ENCODE measurements at places on chromosomes 3 and 15.

DNA sequence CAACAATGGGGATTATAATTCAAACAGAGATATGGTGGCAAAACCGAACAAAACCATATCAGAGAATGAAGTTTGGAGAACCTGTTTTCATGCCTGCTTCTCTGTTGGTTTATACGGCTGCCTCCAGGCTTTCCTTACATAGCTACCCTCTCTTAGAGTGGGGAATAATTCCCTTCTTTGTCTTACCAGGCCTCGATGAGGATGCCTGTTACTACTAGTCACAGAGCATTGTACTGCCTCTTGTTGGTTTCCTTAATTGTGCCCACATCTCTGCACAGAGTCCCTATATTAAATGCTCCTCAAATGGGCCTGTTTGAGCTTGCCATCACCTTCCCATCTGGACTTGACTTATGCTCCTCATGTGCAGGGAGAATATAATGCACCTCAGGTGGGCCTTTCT, 92.9 kb downstream of the NCEH1 start:
- DNase-seq, result no peak

- peak; percentile 98 for DNase-seq
Measured at GRCh38 chr3:40847551-40847992, 322.8 kb downstream of the ZNF621 start.

DNA sequence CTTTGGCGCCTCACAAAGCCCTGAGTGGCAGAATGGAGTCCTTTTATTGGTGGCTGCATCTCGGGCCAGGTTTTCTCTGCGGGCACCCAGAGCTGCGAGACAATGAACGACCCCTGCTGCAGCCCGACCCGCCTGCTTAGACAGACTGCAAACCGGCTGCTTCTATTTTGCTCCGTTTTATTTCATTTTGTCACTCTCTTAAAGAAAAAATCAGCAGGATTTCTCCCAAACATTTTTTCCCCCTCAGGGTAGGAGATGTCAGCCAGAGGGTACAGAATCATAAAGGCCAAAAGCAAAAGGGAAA, 64.8 kb downstream of the OXNAD1 start:
- no peak for DNase-seq

GRCh38 chr15:81480645-81481053, 106.6 kb upstream of the TMC3 start:
- peak; percentile 56 for DNase-seq

- DNase-seq, result no peak
Measured at GRCh38 chr15:80703081-80703480, 8.0 kb downstream of the ABHD17C start.

DNA sequence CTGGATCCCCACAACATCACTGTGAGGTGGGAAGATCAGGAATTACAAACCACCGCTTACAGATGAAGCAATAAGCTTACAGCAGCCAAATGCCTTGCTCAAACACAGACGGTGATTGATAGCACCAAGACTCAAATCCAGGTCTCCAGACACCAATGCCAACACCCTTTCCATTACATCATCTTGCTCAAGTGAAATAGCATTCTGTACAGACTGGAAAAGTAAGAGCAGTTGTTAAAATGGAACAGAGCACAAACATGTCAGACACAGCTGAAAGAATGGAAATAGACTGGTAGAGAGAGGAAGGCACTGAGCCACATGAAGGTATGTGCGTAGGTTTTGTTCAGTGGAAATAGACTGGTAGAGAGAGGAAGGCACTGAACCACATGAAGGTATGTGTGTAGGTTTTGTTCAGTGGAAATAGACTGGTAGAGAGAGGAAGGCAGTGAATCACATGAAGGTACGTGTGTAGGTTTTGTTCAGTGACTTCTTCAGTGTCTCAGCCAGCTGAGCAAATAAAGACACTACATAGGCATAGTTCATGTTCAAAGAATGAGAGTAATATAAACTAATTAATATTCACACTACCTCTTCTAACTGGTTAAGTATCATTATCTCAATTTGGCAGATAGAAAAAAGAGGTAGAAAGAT, 15.6 kb downstream of the CLDN1 start:
- peak; percentile 41 for DNase-seq

GRCh38 chr3:131690800-131691199, 188.0 kb upstream of the MRPL3 start:
- no peak for DNase-seq

DNA sequence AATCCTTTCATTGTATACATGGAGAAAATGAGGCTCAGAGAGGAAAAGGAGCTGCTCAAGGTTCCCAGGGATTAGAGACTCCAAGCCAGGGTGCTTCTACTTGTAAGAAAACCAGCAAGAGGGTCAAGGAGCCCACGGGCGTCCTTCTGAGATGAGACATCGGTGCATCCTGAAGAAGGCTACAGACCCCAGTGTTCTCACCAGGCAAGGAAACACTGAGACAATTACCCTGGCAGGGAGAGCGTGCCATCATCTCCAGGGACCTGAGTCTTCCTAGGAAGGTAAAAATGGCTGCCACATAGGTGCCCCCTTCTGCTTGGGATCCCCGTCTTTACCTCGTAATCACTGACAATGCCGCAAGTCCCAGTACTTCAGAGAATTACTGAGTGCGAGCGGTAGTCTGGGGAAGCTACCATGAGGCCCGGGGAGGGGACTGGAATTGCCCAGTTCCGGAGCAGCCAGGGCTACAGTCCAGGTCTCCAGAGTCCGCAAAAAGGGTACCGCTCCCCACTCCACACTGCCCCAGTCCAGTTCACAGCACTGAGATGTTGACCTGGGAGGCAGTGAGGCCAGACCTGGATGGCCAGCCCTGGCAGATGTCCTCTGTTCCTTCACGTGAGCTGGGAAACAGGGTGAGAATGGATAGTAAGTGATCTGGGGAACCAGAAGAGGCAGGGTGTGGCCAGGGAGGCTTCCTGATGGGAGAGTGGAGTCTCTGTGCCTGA, 164.7 kb upstream of the SMAD3 start:
- no peak for DNase-seq

DNA sequence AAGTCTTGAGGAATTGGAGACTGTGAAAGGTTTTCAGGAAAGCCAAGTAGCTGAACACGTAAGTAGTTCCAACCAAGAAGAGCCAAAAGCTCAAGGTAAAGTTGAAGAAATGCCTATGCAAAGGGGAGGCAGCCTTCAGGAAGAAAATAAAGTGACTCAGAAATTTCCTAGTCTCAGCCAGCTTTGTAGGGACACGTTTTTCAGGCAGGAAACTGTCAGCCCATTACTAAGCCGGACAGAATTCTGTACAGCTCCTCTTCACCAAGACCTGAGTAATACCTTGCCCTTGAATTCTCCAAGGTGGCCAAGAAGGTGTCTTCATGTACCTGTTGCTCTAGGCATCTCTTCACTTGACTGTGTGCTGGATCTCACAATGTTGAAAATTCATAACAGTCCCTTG, 48.6 kb downstream of the CDAN1 start:
- DNase-seq, result no peak

GRCh38 chr3:123656691-123657090, 71.8 kb upstream of the HACD2 start:
- no peak for DNase-seq

GRCh38 chr3:39809181-39809994, at the start of gene MYRIP:
TSS of gene MYRIP (plus strand) at chr3:39809609. CDS start at chr3:39900817, 91,208 bp downstream.
- DNase-seq, result no peak

DNA sequence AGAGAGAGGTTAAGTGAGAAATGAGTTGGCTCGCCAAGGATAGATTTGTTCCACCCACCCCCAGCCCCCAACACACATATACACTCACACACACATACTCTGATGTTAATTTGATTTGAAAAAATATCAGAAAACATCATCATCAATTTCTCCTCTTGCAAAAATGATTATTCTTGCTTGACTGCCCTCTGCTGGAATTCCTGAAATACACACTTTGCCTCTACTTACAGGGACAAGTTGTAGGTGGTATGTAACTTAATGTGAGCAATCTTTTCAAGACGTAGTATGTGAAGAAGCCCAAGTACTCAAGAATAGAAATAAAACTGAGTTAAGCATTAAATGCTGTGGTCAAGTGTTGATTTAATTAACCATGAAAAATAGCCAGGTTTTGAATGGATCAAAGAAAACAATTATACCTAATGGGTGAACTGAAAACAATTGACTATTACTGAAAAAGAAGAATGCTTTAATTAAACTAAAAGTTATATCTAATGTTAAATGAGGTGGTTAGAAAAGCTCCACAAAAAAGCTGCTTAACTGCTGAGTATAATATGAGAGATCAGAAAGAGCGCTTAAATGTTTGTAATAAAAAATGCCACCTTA, 46.6 kb upstream of the MDFIC2 start:
- peak; percentile 7 for DNase-seq

GRCh38 chr3:150269526-150269925, 138.6 kb upstream of the TSC22D2 start:
- DNase-seq, result no peak

DNA sequence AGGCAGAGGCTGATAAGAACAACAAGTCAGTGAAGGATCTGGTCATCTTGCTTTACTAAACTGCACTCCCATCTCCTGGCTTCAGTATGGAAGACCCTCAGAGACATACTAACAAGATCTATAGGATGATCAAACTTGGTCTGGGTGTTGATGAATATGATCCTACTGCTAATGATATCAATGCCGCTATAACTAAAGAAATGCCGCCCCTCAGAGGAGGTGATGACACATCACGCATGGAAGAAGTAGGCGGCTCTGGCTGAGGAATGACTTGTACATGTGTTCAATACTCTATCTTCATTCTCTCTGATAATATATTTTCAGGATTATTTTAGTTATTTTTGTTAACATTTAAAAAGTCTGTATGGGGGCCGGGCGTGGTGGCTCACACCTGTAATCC, 17.5 kb upstream of the EIF2B5 start:
- DNase-seq, result no peak

DNA sequence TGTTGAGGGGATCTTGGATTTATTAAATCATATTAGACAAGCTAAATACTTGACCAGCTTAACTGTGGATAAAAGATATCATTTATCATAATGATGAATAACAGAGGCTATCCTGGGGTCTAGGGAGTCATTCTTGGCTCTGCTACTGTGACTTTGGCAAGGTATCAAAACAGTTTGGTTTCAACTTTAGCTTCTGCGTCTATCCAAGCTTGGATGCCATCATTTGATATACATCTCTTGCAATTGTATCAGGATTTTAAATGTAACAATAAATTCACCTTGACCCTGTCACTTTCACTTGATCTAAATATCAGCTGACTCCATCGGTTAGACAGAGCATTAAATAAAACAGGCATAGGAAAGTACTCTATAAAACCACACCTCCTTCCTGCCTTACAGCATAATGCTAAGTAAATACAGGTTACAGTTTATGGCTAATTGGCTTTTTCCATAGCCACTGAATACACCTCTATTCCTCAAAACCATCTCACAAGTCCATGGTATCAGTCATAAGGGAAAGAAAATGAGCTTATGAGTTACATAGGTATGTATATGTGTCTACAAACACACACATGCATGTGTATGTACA, 262.9 kb downstream of the CTNNB1 start:
- DNase-seq, result no peak

DNA sequence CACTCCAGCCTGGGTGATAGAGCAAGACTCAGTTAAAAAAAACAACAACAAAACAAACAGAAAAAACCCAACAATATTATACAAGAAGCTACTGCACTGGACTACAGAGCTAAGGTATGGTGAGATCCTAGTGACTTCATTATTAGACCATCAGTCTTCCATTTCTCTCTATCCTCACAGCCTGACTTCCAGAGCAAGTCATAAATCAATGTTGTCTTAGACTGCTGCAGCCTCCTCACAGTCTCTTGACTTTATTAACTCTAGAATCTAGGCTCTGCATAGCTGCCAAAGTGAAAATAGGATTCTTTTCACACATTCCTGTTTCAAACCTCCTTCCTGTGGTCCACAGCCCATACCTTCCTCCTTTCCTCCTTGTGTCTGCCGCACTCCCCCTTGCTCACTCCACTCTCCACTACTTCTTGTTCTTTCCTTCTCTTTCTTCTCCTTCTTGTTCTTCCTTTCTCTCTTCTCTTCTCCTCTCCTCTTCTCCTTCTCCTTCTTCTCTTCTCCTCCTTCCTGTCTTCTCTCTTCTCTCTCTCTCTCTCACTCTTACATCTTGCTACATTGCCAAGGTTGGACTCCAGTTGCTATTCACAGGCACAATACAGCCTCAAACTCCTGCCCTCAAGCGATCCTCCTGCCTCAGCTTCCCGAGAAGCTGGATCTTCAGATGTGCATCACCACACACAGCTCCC, 49.4 kb downstream of the CCR4 start:
- no peak for DNase-seq

DNA sequence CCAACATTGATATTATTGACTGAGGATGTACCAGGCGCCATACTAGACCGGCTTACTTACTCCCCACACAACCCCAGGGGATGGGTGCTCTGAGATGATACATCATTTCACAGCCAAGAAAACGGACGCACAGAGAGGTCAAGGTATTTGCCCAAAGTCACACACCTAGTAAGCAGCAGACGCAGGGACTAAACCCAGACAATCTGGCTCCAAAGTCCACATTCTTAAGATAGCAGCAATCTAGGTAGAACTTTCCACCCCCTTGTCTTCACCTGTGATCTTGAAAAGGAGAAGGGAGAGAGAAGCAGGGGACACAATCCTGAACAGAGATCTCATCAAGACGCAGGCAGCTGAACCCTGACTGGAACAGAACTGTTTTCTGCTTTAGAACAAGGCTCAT, 200.6 kb downstream of the XXYLT1 start:
- DNase-seq, result no peak

GRCh38 chr3:3127432-3128010, 781 bp downstream of the TRNT1 start:
- peak; percentile 10 for DNase-seq

Data from LHCN-M2 (cell line).